ENCODE measurements at places on chromosomes 16 and 17.

DNA sequence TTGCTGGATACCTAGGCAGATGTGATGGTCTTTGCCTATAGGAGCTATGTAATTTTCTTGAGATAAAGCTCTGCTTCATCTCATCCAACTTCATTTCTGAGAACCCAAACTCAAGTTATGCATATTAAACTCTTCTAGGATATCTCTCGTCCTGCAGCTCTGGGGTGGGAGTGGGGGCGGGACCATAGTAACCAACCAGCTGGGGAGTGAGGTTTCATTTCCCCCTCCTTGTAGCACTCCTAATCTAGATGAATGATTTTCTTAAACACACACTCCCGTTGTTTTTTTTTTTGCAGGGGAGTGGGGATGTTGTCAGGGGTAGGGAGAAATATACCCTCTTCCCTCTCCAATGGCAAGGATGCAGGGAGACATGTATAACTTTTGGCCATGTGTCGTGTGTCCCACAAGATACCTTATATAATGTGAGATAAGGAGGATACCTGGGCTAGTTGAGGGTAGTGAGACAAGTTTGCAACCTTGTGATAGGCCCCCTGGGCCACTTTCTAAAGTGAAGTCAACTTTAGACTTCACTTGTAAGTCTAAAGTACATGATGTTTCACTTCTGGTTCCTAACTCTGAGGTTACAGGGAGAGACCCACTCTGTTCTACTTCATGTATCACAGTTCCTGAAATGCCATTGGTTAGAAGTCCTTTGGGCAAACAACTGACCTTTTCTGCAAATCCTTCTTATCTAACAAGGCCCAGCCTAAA, 10.5 kb upstream of the HEATR6 start:
- no peak for DNase-seq

DNA sequence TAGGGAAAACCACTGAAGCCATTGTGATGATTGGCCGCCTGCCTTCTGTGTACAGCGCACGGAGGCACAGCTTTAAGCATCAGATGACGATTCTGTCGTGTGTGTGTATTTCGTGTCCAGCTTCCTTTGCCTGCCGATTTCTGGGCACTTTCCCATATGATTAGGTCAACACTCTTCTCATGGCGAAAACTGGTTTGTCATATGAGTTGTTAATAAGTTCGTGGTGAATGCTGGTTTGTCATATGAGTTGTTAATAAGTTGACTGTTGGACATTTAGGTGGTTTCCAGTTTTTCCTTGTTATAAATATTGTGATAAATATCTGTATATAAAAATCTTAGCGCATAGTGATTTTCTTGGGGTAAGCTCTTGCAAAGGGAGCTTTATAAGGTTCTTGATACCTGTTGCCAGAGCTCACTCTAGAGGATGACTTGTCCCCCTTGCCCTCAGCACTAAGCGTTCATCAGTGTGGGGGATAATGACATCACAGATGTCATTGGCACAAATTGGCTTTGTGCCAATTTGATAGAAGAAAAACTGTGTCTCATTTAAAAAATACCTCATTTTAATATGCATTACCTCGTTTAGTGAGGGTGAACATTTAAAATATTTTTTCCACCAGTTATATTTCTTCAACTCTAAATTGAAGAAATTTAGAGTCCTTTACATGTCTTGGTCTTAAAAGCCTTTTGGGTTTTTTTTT, 40.0 kb downstream of the PGS1 start:
- DNase-seq: no peak

- no peak for DNase-seq
Observed at GRCh38 chr16:47753659-47754058, 292.5 kb downstream of the PHKB start.

GRCh38 chr17:1087381-1088241, 90.7 kb downstream of the TIMM22 start:
- DNase-seq: no peak

- DNase-seq: no peak
Observed at GRCh38 chr17:72122765-72123529, 2.1 kb downstream of the SOX9 start.

- no peak for DNase-seq
Observed at GRCh38 chr17:49882434-49882833, 34.6 kb upstream of the TAC4 start.

DNA sequence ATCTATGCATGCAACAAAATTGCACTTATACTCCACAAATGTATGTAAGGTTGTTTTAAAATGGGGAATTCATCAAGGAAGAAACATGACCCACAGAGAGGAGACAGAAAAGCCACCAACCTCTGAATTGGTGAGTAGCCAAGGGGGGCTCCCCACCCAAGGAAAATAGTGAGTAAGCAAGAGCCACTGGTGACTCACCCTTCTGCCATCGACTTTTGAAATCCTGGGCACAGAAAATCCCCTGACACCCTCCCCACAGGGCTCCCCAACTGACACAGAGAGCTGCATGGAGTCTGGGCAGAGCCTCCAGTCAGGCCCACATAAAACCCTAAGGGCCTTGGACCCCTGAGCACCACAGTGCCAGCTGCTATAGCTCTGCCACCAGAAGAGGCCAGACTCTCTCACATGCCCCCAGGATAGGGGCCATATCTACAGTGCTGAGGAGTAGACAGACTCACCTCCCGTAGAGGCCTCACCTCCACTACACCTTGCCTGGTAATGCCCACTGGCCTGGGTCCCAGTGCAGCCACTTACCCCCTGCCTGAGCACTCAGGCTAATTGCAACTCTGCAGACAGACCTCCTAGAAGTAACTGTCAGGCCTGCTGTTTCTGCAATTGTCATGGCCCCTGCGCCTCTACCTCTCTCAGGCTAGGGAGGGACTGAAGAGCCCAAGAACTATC, 244.7 kb upstream of the WSB1 start:
- DNase-seq: no peak

- no peak for DNase-seq
Observed at GRCh38 chr17:44424828-44425461, 35.5 kb upstream of the ITGA2B start.

DNA sequence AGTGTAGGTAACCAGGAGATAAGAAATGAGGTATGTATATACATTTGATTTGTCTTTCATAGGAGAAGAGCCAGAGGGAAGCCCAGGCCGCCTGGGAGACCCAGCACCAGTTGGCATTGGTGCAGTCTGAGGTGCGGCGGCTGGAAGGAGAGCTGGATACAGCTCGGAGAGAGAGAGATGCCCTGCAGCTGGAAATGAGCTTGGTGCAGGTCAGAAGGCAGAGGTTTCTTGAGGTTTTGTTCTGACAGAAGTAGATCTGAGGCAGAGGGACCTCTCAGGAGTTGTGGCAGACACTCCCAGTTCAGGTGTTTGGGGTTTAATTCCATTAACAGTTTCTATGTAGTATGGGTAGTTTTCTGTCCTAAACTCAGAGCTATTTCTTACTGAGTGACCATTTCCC, 8.0 kb downstream of the CNTROB start:
- DNase-seq: no peak

- no peak for DNase-seq
Observed at GRCh38 chr17:45115871-45116270, 16.4 kb downstream of the PLCD3 start.

- no peak for DNase-seq
Observed at GRCh38 chr16:22300427-22301071, 3.3 kb downstream of the POLR3E start.

GRCh38 chr16:29662729-29663015, 375 bp upstream of the SPN start:
- peak; percentile 42 for DNase-seq

DNA sequence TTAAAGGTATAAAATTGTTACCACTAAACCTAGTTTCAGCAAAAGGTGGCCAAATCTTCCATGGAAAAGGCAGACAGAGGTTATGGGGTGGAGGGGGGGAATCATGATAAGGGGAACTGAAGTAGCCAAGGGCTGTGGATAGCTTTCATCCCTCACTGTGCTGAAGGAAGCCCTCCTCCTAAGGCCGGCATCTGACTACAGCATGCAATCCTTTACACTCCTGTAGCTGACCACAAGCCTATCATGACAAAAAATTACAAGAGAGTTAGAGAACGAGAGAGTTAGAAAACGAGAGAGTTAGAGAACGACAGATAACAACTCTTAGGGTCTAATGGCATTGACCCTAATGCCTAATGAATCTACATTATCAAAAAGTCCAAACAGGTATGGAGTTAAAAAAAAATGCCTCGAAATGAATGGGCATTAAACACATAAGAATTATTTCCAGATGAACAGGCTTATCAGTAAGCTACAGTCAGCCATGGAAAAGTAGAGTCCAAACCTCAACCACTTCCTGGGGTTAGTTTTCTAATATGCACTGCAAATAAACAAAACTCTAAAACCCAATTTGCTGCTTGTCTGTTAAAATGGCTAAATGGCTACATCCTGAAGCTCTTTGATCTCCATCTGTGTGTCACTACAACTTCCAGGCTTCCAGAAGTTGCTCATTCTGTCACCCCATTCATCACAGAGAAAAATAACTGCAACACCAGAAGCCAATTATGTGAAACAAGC, 29.7 kb downstream of the DUSP14 start:
- DNase-seq: no peak

- no peak for DNase-seq
Observed at GRCh38 chr16:56303066-56303715, 111.9 kb downstream of the GNAO1 start.

DNA sequence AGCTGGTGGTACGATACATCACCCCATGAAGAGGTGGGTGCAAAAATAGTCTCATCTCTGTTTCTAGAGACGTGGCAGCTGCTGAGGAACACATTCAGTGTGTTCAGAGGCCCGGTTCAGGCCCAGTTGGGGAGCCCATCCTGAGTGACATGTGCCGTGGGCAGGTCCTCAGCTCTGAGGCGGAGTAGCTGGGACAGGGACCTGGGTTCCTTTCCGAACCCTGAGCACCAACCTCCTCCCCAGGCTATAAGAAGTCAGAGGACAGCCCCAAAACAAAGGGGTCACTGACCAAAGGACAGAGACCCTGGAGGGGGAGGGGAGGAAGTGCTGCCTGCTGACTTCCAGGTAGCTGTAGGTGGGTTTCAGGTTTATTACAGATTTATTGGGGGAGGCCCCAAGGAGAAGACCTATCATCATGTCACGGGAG, 5.1 kb downstream of the LDHD start:
- DNase-seq: no peak

- DNase-seq: no peak
Observed at GRCh38 chr16:35636480-35637230, 2177.2 kb downstream of the TP53TG3F start.

DNA sequence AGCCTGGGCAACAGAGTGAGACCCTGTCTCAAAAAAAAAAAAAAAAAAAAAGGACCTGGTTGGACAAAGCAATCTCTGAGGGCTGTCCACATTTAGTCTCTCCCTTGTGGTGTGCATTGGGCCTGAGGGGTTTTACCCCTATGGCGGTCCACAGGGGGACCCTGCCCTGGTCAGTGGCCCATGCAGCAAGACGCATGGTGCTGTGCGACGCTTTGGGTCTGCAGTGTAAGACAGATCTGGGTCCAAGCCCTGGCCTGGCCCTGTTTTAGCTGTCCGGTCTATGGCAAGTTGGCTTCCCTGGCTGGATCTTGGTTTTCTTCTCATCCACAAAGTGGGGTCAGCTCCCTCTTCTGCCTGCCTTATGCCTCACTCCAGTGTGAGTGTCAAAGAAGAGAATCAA, 123.2 kb upstream of the NLRP1 start:
- no peak for DNase-seq

GRCh38 chr17:4719684-4720221, 9.3 kb downstream of the ARRB2 start:
- no peak for DNase-seq

DNA sequence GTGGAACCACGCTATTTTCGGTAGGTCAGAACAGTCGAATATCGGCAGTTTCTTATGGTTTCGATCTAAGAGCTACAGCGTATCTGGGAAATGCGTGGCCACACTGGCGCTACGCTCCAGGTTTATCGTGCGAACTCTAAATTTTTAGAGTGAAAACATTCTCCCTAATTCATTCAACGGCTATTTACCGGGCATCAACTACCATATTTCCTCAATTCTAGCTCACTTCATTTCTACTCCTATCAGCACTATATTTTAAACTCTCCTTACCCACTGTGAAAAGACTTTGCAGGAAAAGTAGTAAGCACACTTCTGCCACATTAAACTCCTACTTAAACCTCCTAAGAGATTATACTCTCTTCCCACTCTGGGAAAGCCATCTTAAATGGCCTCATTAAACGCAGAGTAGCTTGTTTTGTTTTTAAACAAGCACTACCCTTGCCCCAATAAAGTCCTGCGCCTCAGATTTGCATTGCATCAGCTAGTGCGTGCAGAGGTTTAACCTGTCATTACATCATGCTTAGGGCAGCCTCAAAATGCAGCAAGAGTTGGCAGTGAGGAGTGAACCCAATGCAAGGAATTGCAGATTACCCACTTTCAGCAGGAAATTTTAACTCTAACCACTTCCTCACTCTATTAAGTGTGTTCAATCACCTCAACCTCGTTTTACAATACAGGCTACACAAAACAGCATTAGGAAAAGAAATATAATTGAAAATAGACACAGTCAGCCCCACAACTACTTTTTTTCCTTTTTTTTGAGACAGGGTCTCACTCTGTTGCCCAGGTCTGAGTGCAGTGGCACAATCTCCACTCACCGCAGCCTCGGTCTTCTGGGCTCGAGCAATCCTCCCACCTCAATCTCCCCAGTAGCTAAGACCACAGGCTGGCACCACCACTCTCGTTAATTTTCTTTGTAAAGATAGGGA, 18.8 kb downstream of the SIAH1 start:
- peak; percentile 29 for DNase-seq

DNA sequence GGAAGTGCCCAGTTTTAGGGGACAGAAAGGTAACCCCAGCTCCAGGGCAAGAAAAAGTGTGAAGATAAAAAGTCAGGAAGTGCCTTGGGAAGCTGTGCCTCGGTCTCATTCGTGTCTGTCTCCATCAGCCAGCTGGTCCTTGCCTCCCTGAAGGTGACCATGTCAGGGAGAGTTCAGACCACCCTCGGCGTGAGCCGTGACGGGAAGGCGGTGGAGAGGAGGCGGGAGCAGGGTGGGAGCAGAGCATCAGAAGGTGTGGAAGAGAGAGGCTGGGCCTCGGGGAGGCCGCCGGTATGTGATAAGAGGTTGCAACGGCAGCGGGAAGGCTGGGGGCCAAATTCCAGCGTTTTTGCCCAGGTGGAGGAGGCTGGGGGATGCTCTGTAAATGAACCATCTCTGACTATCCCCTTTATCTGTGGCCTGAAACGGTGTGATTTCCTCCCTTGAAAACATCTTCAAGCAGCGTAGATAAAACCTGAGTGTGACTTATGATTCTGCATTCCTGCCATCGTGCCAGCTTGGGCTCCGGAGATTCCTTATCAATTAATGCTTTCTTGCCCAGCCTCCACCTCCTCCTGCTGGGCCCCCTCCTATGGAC, 251.8 kb downstream of the IRF8 start:
- no peak for DNase-seq

- DNase-seq: no peak
Observed at GRCh38 chr17:45063198-45063597, 2.1 kb downstream of the NMT1 start.

All from activated gamma-delta T cell treated with anti-CD3 and anti-CD28 coated beads, Interleukin-2, amount 50 U/mL, for 16 hours (primary cell).